Stimulated activated CD8-positive, alpha-beta memory T cell treated with anti-CD3 and anti-CD28 coated beads, Interleukin-7, amount 100 ng/mL, for 24 hours (primary cell): ENCODE measurements at places on chromosomes 7 and 10.

- no peak for DNase-seq
These were observed 50.5 kb upstream of the YAE1 start for GRCh38 chr7:39515534-39516228.

GRCh38 chr10:28684986-28685580, 7.8 kb downstream of the BAMBI start:
- no peak for DNase-seq

DNA sequence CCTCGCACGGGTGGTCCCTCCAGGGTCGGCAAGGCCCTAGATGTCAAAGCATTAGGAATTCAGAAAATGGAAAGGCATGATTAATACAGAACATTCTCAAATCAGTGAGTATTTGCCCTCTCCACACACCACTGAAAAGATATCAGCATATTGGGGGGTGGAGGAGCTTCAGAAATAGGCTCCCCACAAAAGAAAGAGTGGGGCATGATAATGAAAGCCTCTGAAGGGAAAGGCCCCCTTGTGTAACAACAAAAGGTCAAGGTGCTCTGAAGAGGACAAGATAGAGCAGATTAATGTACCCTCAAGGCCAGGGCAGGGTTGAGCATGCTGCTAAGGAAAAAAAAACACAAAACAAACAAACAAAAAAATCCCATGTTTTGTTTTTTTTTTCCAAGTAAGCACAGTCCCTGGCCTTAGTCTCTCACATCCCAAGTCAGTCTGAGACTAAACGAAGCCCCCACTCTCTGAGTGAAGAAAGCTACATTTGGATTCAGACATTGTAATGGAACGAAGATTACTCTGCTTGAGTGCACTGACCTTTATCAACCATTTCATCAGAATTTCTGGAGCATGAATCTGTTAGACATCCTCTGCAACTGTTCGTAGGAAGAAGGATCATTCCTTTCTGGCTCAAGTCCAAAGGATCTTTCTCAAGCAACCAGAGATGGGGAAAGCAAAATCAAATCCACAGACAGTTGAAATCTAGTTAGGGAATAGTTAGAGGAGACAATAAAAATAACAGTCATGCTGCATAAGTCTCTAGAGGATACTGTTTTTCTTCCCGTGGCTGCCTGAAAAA, 27.4 kb upstream of the DGKI start:
- no peak for DNase-seq

DNA sequence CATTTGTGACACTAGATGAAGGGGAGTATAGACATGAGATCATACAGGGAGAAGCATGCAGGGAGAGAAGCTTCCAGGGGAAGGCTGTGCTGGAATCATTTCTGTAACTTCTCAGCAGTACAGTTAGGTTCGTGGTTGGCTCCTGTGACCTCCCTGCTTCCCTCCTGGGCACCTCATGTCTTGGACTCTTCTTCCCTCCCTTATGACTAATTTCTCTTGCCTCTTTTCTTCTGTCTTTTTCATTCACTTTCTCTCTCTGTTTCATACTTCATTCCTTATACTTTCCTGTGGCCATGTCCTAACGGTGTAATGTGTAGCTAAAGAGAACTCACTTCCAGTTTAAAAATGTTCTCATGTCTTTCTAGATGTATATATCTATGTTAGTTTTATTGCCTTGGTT, 19.1 kb upstream of the HKDC1 start:
- DNase-seq, result no peak

- no peak for DNase-seq
These were observed 83.1 kb upstream of the IGFBP3 start for GRCh38 chr7:46003896-46004875.

DNA sequence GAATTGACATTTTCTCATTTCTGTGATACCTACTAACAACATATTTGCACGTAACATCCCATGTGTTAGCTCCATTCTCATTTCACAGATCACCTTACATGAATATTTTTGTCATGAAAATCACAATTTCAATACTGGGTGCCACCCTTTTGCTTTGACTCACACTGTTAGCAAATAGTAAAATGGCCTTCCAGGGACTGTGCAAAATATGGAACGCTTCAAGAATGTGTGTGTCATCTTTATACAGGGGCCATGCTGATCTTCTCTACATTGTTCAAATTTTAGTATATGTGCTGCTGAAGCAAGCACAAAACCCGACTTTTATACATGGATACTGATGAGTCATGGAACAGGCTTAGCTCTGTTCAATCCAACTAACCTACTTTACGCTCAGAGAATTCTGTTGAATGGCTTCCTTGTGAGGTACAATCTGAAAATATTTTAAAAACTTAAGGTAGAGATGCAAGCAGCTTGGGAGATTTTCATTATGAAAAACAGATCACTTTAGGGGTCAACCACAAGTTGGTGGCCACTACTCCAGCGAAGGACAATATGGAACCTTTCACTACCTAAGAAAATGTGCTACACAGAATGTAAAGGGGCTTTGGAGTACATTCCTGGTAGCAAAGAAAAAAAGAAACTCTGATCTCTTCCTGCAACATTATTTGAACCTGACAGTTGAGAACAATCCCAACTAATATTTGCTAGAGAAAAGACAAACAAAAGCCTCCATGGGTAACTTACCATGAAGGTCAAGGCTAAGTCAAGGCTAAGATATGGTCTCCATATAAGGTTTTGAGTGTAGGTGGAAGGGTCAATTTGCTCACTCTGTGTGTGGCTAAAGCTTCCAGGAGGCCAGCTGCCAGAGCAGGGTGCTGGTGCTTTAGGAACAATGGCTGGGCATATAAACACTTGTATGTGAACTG, 11.9 kb downstream of the ANKRD26 start:
- no peak for DNase-seq

DNA sequence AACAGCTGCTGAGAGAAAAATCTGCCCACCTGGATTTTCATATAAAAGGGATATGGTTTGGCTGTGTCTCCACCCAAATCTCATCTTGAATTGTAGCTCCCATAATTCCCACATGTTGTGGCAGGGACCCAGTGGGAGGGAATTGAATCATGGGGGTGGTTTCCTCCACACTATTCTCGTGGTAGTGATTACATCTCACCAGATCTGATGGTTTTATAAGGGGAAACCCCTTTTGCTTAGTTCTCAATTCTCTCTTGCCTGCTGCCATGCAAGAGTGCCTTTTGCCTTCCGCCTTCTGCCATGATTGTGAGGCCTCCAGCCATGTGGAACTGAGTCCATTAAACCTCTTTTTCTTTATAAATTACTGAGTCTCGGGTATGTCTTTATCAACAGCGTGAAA, 20.8 kb upstream of the MKI67 start:
- no peak for DNase-seq
